ENCODE measurements at places on chromosomes 7 and 10.

- DNase-seq = no peak
These were observed 120.3 kb downstream of the GATA3 start for GRCh38 chr10:8174762-8175161.

GRCh38 chr10:63641366-63641765 lies 120.2 kb downstream of the REEP3 start:
- no peak for DNase-seq

DNA sequence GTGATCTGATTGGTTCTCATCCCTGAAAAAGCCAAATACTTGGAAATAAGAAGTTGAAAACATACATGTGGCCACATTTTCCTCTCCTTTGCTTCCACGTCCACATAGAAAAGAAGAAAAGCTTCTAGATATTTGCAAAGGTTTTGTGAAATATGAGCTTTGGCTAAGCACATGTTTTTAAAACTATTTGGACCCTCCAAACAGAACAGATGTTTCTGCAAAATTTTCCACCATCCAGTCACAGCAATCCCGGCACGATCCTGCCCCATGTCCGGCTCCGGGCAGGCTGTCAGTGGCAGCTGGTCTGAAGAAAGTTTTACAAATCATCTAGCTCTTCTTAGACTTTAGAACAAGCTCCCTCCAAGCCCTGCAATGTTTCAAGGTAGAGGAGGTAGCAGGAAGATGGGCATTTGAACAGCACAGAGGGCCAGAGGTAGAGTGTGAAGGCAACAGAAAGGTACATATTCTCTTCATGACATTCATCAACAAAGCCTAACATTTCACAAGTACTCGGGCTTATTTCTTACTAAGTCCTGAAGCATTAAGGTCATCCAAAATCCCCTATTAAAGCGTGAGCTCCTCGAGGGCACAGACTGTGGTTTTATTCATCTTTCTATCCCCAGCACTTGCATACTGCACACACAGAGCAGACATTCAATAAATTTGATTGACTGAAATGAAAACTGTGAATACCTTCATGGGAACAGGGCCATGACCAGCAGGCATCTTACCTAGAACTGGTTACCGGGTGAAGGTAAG lies 110.1 kb downstream of the JAZF1 start:
- DNase-seq = no peak

DNA sequence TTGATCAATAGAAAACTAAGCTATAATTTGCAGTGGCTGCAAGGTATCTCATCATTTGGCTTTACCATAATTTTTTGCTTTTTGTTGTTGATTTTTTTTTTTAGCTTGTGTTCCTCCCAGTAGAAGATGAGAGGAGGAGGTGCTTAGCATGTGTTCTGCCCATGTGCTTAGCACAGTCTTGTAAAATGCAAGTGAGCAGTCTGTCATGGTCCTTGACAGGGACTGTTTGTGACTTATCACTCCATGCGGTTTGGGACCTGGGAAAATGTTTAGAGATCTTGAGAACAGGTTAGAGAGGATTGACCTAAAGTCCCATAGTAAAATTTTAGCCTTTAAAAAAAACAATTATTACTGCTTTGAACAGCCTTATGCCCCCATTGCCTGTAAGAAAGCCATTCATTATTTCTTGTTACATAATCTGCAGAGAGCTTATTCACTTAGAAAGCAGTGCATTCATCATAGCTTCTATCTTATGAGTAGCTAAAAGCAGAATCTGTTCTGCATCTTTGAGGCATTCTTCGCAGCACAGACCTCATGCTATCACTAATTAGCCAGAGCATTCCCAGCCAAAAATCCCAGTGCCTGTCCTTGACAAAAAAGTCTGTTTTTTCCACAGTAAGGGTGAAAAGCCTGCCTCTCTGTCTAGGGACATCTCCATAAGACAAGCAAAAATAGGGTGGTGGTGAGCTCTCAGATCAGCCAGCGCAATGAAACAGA lies 748.7 kb upstream of the GALNT17 start:
- DNase-seq = no peak

DNA sequence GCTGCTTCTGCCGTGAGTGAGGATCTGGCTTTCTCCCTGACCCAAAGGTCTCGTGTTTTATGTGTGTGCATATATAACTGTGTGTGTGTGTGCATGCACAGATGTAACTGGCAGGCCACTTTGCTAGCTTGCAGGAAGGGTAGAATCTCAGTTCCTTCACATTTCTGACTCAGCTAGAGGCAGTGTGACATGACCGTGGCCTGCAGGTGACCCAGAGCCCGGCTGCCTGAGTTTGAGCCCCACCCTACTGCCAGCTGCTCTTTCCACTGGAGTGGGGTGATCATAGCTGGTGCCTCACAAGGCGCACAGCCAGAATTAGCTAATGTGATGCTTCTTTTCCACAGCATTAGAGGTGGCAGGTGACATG lies 9.3 kb upstream of the MYL7 start:
- DNase-seq = no peak

DNA sequence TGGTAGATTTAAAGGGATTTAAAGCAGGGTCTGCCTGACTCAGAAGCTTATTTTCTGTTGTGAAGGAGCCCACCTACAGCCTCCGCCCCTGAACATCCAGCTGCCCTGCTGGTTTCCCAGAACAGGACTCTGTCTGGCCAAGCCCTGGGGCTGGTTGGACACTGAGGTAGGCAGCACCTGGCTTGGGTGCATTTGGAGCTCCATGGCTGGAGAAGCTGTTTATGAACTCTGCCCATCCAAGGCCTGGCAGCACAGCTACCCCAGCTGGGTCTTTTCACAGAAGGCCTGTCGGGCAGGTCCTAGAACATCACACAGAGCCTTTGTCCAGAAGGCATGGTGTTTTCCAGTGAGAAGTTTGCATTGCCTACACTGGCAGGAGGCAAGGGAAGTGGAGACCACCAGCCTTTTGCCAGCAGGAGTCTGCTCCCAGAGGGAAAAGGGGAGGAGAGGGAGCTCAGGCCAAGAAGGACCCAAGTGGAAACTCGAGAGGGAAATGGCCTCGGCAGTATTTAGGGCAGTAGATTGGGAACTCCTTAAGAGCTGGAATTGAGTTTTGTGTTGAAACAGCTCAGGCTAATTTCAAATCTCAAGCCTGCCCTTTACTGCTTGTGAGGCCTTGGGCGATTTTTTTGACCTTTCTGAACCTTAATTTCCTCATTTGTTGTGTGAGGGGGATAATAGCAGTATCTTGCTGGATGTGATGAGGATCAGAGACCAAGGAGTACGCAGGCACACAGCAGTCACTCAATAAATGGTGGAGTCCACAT lies 12.3 kb upstream of the PDCD4 start:
- DNase-seq = no peak

Measured in stimulated activated CD8-positive, alpha-beta memory T cell treated with anti-CD3 and anti-CD28 coated beads, Interleukin-4, amount 100 ng/mL, for 24 hours (primary cell).